ENCODE measurements at places on chromosomes 4 and X.

GRCh38 chrX:124030520-124030919 is 69.0 kb downstream of the STAG2 start:
- DNase-seq: no peak

DNA sequence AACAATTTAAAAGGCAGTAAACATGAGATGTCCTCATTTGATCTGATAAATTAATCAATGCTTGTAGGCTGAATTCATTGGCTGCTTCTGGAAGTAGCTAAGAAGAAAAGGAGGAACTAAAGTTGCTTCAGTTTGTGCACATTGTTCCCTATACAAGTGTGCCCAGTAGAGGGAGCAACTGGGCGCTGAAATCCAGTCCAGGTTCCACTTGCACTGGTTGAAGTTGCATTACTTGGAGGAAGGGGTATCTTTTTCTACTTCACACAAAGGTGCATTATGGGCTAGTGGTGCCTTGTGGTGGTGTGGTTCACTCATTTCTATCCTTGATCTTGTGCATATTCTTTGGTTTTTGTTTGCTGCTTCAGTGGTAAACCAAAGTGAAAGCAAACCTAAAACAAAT is 67.9 kb upstream of the SOX3 start:
- peak; percentile 14 for DNase-seq

DNA sequence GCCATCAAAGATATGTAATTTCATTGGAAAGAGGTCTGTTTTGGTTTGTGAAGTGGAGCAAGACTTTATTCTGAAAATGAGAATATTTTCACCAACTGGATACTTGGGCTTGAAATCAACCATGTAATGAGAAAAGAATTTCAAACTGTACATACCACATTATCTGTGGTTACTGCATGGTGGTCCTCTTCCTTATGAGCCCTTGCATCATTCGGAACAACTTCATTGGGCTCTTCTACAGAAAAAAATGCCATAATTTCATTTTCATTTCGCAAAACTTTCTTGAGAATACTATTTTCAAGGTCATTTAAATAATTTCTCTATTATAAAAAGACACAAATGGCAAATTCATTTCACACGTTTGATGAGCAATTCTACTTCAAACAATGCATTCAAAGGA is 148.6 kb upstream of the RPS6KA6 start:
- DNase-seq: peak; percentile 81

DNA sequence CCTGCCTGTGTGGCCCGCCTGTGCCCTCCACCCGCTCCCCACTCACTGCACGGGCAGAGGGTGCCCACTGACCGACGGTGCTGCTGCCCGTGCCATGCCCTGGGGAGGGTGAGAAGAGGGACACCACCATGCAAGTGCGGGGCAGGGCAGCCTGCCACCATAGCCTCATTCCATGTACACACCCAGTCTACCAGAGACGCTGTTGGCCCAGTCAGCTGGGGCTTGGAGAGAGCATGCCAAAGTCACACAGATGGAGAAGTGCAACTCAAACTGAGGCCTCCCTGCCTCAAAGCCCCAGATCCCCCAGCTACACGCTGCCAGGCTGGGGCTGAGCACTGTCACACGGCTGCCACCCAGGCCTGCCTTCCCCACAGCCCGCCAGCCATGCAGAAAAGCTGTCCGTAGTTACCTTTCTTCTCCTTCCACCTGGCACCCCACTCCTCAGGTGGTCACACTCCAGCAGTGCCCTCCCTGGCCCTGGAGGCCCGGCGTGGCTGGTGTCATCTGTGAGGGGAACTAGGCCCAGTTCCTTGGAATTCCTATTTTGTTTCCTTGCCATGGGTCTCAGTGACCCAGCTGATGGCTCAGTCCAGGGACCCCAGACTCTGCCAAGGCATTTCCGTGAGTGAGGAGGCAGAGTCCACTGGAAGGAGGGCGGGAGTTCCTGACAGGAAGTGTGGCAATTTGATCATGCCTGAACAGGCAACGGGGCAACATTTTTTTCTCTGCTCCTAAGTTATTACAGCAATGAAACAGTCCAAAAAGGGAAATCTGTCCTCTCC is at the start of gene SLC2A9:
Gene SLC2A9, minus strand, starts transcription at position 627 of the 782 bp plus-strand sequence. Its CDS starts 68 bp downstream, at position 559.
- peak; percentile 21 for DNase-seq

- DNase-seq: no peak
Measured at GRCh38 chr4:183260491-183261151, 59.5 kb downstream of the CLDN22 start.

GRCh38 chr4:147844781-147845180 is 112.9 kb downstream of the ARHGAP10 start:
- no peak for DNase-seq

DNA sequence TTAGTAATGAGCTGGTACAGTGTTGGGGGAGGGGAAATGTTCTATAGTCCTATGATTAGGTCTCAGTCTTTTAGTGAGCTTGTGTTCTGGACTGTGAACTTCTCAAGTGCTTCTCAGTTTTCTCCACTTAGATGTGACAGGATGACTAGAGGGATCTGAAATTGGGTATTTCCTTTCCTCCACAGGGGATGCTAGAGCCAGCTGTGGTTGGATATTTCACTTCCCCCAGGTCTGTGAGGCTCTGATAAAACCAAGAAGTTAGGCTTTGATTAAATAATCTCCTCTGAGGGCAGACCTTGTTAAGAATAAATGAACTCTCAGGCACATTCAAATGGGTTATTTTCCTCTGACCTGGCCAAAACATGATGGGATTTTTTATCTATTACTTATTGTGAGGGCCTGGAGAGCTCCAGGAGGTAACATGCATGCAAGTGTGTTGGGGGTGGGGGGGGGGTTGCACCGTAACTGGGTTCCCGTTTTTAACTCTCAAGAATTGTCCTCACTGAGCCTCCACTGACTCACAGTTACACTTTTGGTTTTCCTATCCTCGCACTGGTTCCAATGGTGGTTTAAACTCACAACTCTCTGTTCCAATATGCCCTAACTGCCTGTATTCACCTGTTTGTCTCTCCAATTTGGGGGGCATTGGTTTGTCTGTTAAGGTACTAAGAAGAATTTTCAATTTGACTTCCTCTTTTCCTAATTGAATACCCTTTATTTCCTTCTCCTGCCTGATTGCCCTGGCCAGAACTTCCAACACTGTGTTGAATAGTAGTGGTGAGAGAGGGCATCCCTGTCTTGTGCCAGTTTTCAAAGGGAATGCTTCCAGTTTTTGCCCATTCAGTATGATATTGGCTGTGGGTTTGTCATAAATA is 28.1 kb upstream of the GLRA3 start:
- DNase-seq: no peak

GRCh38 chr4:61309616-61310015 is 109.5 kb downstream of the ADGRL3 start:
- no peak for DNase-seq

DNA sequence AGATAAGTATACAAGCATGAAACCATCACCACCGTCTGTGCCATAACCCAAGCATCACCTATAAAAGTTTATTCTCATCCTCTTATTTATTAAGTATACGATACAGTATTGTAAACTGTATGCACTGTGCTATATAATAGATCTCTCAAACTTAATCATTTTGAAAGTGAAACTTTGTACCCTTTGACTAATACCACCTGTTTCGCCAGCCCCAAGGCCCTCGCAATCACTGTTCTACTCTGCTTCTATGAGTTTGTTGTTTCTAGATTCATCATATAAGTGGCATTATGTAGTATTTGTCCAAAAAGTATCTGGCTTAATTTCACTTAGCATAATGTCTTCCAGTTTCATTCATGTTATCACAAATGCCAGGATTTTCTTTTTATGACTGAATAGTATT is 72.1 kb upstream of the DOCK11 start:
- no peak for DNase-seq

- DNase-seq: peak; percentile 52
Measured at GRCh38 chrX:119399772-119400101, 601 bp downstream of the SLC25A43 start.

DNA sequence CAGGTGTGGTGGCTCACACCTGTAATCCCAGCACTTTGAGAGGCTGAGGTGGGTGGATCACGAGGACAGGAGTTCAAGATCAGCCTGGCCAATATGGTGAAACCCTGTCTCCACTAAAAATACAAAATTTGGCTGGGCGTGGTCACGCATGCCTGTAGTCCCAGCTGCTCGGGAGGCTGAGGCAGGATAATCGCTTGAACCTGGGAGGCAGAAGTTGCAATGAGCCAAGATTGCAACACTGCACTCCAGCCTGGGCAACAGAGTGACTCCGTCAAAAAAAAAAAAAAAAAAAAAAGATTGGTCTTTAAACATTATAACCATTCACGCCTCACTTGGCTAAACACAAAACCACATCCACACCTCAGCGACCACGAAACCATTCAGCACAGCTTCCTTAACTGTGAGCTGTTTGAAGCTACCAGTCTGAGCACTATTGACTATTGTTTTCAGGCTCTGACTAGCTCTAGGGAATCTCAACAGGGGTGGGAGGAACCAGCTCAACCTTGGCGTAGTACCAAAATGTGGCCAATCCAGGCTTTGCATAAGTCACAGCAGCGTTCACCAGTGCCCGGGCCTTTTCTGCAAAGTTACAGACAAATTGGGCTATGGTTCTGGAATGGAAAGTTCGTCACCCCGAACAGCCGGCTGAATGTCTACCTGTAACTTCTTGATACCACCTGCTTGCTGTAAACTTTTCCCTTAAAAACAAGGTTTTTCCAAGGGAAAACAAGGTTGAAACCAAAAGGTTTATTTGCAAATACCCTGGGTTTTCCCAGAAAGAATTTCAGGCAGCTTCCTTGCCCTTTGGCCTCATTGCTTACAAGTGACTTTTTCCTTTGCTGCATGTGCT is 73.6 kb upstream of the DHX15 start:
- peak; percentile 55 for DNase-seq

DNA sequence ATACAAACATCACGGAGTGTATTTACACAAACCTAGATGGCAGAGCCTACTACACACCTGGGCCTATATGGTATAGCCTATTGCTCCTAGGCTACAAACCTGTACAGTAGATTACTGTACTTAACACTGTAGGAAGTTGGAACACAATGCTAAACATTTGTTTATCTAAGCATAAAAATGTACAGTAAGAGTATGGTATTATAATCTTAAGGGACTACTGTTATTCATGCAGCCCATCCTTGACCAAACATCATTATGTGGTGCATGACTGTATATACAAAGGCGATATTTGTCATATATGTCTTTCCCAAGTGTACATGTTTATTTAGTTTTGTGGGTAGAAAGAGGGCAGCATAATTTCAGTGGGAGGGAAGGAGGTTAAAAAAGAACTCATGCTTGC is 177.7 kb upstream of the FSTL5 start:
- DNase-seq: no peak

DNA sequence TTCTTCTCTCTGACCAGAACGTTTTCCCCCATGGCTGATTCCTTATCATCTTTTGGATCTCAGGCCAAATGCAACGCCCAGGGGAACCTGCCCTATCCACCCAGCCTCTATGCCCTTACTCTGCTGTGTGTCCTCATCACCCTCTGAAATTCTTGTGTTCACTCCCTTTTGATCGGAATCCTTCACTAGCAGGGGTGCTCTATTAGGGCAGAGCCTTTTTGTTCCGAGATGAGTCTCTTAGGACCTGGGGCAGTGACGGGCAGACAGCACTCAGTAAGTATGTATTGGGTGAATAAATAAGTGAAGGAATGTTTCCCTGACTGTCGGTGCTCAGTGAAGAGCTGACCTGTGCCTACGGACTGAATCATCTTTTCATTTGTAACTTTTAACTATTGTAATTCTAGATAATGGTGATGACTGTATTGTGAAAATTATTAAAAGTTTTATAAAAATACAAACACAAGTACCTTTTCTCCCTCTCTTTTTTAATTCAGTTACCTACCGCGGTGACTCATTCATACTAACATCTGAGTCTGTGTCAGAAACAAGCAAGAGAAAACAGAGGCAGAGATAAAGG is 4.8 kb upstream of the TENM3 start:
- no peak for DNase-seq

GRCh38 chr4:126513596-126513995 is 1119.2 kb upstream of the INTU start:
- DNase-seq: peak; percentile 60

GRCh38 chr4:68995292-68995691 is 43.7 kb upstream of the UGT2A3 start:
- no peak for DNase-seq

DNA sequence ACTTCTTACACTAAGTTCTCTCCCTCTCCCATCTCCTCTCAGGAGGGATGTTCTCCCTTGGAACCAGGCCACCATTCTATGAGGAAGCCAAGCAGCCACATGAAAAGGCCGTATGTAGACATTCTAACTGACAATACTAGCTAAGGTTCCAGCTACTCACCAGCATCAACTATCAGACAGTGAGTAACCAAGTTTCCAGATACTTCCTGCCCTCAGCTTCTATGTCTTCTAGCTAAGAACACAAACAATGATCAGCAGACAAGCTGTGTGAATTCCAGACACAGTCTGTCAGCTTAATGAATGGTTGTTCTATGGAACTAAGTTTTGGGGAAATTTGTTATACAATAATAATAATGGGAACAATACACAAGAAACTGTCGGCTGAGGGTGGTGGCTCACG is 50.8 kb downstream of the SMIM14 start:
- peak; percentile 73 for DNase-seq

GRCh38 chrX:140053846-140054245 is 88.5 kb upstream of the CXorf66 start:
- DNase-seq: no peak

GRCh38 chrX:52271206-52271605 is 86.5 kb downstream of the MAGED4 start:
- peak; percentile 4 for DNase-seq

GRCh38 chrX:29143756-29144155 is 556.5 kb downstream of the IL1RAPL1 start:
- DNase-seq: no peak

DNA sequence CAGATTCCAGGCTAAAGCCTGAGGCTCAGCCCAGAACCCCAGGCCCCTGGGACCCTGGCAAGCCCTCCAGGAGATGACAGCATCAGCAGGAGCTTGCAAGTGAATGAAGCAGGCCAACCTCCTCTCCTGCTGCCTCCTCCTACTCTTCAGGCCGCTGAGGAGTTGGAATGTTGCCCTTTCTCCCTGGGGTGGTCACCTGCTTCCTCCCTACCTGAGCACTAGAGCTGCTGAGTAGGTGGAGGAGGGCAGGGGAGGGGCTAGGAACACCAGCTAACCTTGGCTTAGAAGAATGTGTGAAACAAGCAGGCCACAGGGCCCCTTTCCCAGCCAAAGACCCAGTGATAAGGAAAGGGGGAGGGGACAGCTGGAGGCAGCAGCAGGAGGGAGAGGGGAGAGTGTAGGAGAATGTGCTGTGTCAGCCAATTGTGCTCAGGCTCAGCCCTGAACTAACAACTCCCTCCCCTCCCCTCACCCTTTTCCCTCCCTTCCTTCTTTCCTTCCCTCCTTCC is 58.0 kb downstream of the PJA1 start:
- peak; percentile 31 for DNase-seq

GRCh38 chrX:276581-277201 is 4.5 kb upstream of the PLCXD1 start:
- peak; percentile 40 for DNase-seq

DNA sequence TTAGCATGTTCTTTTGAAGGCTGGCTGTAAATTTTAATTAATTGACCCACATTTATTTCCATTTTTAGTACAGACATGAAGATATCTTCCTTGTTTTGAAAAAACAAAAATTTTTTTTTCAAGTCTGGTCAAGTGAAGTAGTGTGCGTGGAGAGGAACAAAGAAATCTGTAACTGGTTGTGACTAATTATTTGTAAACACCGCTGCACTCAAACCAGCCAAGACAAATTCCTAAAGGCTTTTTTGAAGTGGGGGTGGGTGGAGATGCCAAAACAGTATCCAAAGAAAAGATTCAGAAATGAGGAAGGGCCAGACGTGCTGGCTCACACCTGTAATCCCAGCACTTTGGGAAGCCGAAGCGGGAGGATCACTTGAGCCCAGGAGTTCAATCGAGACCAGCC is 88.3 kb downstream of the SHROOM2 start:
- DNase-seq: no peak
